ENCODE measurements at places on chromosomes 12 and 14. TPM values are rescaled to one million over a fixed set of nuclear protein-coding genes. Genes with fewer than 3 reads are reported as not detected.

Gene KERA
- total RNA-seq, result not detected

Gene TBX3
- total RNA-seq, result not detected

Gene HOXC12
- total RNA-seq, result not detected

Gene BEGAIN
- total RNA-seq, result 1.6 TPM

Gene FLVCR2
- 4.1 TPM for total RNA-seq

GRCh38 chr14:92109490-92109889 lies 3.1 kb upstream of the ATXN3 start:
- DNase-seq, result no peak

DNA sequence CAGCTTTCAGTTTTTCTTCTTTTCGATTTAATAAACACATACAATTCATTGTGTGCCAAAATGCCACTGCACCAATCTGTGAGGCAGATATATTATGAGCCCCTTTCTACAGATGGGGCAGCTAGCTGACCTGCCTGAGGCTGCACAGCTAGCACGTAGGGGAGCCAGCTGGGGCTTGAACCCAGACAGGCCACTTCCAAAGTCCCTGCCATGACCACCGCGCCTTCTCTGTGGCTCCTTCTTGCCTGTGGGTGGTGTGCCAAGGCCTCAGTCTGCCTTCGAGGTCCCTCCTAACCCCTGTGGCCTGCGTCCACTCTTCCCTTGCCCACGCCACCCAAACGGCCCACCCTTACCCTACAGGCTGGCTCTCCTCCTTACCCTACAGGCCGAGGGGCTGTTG lies 16.2 kb downstream of the FAM222A start:
- DNase-seq, result no peak

DNA sequence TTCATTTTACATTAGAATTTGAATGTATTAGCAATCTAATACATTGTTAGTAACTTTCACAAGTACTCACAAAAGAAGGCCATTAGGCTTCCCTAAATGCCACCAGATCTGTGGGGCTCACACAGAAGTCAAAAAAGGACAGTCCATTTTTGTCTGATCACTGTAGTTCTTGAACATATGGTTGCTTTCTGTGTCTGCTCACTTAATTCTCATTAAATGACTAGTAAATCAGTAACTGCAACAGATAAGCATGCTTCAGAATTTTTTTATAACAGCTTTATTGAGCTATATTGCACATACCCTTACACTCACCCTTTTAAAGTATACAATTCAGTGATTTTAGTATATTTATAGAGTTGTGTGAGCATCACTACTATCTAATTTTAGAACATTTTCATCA lies 71.4 kb downstream of the DENND5B start:
- DNase-seq, result no peak

DNA sequence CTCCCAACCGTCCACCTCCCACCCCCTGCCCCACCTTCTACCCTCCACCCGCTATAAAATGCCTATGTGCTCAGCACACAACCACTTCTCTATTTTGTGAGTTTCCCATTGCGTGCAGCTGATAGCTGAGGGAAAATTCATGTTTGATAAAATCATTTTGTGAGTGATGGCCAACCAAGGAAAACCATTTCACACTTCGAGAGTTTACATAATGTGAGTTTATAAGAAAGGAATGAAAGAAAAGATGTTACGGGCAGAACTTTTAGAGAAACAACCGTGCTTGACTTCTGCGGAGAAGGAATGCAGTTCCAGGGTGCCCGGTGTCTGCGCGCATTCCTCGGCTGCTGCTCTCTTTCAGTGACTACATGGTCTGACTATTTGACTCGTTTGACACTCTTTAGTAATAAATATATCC lies 140.9 kb downstream of the EFCAB11 start:
- DNase-seq, result no peak

- no peak for DNase-seq
Observed at GRCh38 chr14:32967421-32967820, 28.7 kb downstream of the NPAS3 start.

- no peak for DNase-seq
Observed at GRCh38 chr12:105409279-105409678, 78.8 kb downstream of the C12orf75 start.

DNA sequence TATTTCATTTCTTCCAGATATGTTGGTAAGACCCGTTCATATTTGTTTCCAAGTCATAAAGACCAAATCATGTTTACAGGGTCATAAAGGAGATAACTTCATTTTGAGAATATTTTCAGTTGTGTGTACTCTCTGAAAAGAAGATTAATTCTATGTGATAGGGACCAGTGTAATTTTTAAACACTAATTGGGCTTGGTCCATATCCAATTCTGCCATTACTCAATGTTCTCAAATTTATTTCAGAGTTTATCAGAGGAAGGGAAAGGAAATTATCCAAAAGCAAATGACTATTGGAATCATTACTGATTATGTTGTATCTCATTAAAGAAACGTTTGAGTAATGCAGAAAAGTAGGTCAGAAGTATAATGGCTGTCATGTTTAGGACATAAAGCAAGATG lies 126.8 kb upstream of the DCN start:
- no peak for DNase-seq

DNA sequence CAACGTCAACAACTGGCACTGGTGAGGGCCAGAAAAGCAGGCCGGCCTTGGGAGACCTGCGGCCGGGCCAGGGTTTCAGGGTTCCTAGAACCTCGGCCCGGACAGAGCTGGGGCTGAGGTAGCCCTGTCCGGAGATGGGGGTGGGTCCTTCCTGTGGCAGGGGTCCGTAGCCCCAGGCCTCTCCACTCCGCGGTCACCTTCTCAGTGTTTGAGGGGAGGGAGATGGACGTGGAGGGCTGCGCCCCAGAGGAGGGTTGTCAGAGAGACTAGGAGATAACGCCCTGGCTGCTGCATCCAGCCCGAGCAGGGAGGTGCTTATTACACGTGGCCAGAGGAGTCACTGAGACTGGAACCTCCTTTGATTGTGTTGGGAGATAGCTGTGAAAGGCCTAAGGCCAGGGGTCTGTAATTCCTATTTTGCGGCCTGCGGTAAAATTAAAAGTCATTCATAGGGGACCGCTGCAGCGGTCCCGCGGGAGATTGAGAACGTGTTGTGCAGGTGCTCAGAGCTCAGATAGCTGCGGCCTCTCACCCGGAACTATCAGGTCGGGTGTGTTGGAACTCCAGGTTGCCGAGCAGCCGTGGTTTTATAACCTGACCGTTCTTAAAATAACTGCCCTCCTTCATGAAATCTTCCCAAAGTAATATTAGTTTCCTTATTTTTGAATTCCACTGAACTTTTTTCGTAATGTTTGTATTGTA lies 507 bp downstream of the AHSA1 start:
- peak; percentile 20 for DNase-seq
